ENCODE measurements at places on chromosomes 13 and 19.

GRCh38 chr19:13004273-13004672 lies 9.0 kb downstream of the NFIX start:
- no peak for DNase-seq

GRCh38 chr19:33064792-33065550 lies at the start of gene RHPN2:
Gene RHPN2, minus strand, starts transcription at chr19:33064888. Its CDS starts 36 bp downstream, at chr19:33064852.
- DNase-seq = peak; percentile 14

DNA sequence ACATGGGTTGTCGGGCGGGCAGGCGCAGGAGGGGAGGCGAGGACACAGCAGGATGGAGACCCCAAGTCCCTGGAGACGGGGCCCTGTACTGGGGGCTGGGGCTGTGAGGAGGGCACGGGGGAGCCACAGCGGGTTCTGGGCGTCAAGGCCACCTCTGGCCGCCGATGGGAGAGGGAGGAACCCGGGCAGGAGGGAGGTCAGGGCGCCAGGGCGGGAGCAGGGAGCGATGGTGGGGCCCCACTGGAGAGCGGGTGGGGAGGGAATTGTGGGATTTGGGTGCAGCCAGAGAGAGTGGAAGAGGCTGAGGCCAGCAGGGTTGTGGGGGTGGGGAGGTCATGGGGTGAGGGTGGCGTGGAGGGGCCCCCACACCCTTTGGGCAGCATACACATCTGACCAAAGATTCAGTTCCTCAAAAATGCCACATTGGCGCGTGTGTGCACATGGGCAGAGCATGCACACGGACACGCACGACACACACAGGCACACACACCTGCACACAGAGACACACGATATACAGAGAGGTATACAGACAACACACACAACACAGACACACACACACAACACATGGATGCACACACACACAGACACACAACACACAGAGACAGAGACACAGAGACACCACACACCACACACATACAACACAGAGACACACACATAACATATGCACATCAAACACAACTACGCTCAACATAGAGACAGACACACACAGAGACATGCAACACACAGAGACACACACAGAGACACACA lies 54.9 kb downstream of the AP1M1 start:
- DNase-seq = no peak

GRCh38 chr19:1435378-1435989 lies 2.7 kb upstream of the RPS15 start:
- DNase-seq = no peak

DNA sequence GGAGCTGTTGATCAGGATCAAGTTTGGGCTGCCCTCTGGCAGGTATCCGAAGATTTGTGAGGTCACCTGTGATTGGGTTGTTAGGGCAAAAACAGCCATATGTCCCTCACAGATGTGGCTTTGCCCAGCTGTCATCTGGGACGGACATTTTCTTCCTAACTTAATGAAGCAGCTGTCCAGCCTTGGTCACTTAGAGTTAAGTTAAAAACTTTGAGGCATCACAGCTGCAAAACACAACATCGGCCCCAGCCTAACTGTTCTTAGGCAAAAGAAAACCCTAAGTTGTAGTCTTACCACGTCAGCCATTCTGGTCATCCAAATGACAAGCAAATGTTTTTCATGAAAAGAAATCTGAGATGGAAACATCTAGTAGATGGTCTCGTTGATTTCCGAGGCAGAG lies 318.4 kb downstream of the DCLK1 start:
- DNase-seq = no peak

- no peak for DNase-seq
Measured at GRCh38 chr13:26229080-26229615, 7.0 kb upstream of the RNF6 start.

- no peak for DNase-seq
Measured at GRCh38 chr19:5083547-5083965, 114.6 kb downstream of the KDM4B start.

GRCh38 chr13:23987331-23987894 lies 90.1 kb upstream of the C1QTNF9B start:
- no peak for DNase-seq

- DNase-seq = no peak
Measured at GRCh38 chr19:19911150-19911549, 10.4 kb downstream of the ZNF93 start.

GRCh38 chr19:31483226-31483857 lies 134.1 kb upstream of the TSHZ3 start:
- DNase-seq = no peak

DNA sequence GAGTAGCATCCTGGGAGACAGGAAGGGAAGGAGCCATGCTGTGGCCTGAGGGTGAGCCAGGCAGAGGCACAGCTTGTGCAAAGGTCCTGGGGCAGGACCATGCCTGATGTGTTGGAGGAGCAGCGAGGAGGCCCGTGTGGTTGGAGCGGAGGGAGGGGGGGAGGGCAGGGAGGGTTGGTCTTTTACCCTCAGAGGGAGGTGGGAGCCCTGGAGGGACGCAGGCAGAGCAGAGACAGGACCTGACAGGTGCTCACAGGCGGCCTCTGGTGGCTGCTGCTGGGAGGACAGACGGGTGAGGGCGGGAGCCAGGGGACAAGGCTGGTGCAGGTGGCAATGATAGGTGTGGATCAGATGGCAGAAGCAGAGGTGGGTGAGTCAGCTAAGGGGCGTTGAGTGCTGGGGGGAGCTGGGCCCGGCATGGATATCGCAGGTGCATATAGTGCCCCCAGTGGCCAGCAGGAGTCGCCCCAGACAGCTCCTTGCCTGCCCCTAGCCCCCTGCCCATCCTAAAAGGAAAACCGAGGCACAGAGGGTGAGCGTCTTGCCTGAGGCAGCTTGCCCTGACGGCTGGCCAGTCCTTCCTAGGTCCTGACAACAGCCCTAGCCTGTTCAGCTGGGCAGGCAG lies 9.8 kb upstream of the GNA15 start:
- DNase-seq = peak; percentile 59

GRCh38 chr13:102962430-102962829 lies 103.8 kb downstream of the SLC10A2 start:
- DNase-seq = no peak

- DNase-seq = no peak
Measured at GRCh38 chr13:106096661-106097092, 438.8 kb downstream of the EFNB2 start.

DNA sequence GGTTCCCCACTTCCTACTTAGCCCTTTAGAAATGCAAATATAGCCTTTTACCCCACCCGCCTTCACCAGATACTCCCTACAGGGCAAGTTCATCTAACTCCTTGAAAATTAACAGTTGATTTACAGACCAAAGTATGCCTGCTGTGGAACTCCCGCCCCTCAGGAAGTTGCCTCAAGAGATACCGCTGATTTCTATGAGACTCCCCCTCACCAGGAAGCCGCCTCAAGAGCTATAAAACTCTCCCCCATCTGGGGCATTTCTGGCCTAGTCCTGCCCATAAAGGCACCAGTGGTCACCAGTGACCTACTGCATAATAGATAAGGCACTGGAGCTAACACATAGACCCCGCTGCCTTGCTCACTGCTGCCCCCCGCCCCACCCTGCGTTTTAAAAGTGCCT lies 201.7 kb upstream of the UBL3 start:
- DNase-seq = no peak

GRCh38 chr13:42038661-42039456 lies 9.6 kb upstream of the DGKH start:
- DNase-seq = no peak

DNA sequence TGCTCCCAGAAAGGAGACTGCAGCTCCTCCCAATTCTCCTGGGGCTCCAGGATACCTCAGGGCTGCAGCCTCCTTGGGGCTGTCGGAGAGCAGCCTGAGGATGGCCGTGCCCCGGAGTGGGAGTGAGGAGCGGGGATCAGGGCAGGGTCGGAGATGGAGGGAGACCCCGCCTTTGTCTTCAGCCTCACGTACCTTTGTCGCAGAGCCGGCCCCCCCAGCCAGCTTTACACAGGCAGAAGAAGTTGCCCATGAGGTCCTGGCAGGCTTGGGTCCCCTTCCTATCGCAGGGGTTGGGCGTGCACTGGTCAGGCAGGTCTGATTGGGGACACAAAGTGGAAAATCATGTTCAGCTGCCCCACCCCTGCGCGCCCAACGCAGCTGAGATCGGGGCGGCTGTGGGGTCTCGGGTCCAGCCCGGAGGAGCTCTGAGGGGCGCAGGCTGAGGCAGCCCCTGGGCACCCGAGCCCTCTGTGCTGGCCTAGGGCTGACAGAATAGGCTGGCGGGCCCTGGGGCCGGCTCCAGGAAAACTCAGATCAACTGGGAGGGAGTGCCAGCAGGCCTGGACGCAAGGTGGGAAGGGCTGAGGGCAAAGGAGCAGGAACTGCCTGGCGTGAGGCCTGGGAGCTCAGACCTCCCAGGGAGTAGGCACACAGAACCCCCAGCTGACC lies 24.2 kb downstream of the GAS6 start:
- DNase-seq = no peak

DNA sequence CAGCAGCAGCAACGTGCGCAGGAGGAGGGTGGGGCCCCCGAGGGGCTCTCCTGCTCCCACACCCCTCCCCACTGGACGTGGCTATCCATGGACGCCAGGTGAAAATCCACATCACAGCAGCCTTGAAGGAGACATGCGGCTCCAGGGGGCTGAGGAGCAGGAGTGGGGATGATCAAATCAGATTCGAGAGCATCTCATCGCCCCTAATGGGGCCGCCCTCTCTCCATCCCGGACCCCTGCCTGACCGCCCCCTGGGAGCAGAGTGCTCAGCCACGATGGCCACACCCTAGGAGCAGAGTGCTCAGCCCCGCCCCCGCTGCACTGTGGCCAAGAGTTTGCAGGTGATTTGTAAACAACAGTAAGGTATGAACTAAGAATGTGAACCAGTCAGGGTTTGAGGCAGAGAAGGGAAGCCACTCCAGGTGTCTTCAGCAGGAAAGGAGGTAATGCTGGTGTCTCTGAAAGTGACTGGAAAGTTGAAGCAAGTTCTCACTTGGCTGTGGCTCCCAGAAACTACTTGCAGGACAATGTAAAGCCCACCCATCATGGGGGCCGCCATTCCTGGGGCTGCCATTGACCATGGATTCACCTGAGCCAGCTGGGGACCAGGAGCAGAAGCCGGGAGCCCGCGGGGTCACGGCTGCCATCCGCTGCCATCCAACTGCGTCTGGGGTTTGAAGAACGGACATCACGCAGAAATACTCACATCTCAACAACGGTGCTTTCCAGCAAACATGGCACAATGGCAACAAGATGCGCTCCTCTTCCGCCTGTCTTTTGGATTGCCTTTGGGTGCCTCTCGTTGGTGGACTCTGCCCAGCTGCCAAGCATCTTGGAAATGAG lies 71.8 kb downstream of the SPACA7 start:
- no peak for DNase-seq

- no peak for DNase-seq
Measured at GRCh38 chr13:30034458-30034795, 184.0 kb upstream of the UBL3 start.

GRCh38 chr19:18814063-18814462 lies 17.7 kb upstream of the UPF1 start:
- DNase-seq = no peak

GRCh38 chr13:46495651-46496050 lies 57.3 kb upstream of the LRCH1 start:
- DNase-seq = no peak

DNA sequence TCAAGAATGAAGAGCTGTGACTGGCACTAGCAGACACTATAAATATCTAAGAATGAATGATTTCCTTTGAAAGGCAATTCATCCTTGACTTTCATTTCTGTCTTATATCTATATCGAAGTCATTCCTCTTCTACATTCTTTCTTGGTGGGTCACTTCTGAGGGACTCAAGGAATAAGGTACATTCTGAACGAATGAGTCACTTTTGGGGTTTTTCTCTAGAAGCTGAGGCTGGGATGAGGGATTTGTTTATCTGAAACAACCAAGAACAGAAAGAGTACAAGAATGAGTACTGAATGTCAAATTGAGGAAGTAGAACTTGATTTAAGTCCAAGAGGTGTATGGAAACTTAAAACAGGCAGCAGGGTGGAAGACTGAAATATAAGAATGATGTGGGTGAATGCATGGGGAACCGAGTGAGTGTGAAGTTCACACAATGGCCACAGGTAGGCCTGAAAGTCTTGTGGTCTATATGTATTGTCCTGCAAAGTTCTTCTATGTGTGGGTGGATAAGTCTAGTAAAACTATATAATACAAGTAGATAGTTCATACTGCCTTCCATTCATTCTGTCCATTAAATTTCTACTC lies 343.9 kb downstream of the OXGR1 start:
- DNase-seq = no peak

- DNase-seq = peak; percentile 83
Measured at GRCh38 chr19:17847538-17848366, at the start of gene JAK3. Gene JAK3, minus strand, starts transcription at chr19:17847982. Its CDS starts 3,565 bp downstream, at chr19:17844417.

DNA sequence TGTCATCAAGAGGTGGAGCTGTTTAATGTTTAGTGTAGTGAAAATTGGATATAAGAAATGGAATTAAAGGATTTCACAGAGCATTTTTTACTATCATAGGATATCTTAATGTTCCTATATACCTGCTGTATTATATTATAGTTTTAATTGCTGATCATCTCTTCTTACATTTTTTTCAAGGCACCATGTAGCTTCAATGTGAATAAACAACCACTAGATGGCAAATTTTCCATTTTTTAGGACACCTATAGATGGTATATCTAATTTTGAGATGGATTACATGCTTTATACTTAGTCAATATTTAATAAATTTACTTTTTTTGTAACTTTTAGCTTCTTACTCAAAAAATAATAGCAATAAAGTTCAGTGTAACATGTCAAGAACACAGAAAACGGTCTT lies 9.0 kb upstream of the ATXN8OS start:
- no peak for DNase-seq

DNA sequence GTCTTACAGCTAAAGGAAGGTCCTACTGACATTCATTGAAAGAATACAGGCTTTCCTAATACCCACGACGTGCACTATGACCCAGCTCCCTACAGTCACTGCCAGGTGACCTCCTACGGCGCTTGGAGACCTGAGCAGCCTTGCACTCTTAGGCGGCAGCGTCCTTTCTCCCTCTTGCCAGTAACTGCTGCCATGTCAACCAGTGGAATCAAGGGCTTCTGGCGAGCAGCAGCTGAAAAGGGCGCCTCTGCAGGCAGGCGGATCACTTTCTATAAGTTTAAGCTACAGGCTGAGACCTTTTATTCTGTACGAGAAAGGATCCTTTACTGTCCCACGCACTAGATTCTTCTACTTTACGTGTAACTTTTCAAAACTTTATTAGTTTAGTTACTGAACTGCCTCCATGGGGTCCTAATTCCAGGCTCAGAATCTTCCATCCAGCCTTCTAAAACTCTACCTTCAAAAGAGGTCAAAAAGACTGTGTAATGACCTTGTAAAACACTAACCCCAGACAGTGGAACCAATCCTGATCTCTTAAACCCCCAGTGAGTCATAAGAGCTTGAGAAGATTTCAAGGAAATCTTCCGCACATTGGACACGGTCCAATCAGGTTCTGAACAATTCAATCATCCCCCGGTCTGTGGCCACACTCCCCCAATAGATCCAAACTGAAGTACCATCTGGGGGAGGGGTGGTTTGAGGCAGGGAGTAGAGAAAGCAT lies 1.9 kb downstream of the KCTD12 start:
- no peak for DNase-seq

- DNase-seq = no peak
Measured at GRCh38 chr13:32176696-32177095, 138.5 kb downstream of the ZAR1L start.

All from activated CD4-positive, alpha-beta T cell treated with anti-CD3 and anti-CD28 coated beads for 1 hour (primary cell).